ENCODE measurements at places on chromosomes 6 and 20. TPM values are rescaled to one million over a fixed set of nuclear protein-coding genes. Genes with fewer than 3 reads are reported as not detected.

Gene FOXC1
- 46.9 TPM for total RNA-seq

Gene COL11A2
- total RNA-seq: 1.5 TPM

Gene SLC22A1
- total RNA-seq: 3.1 TPM

Gene C6orf120
- total RNA-seq: 45.9 TPM

Gene EPPIN
- not detected for total RNA-seq

Gene TFAP2C
- 0.60 TPM for total RNA-seq

Gene PI16
- 17.4 TPM for total RNA-seq

Gene GPR6
- total RNA-seq: not detected

All from tibial nerve (tissue), 4 donors.